ENCODE measurements at places on chromosomes 4 and X.

- no peak for DNase-seq
Observed at GRCh38 chr4:12987284-12987683, 496.9 kb downstream of the RAB28 start.

GRCh38 chr4:39032218-39033085, at the start of gene TMEM156:
Gene TMEM156, minus strand, starts transcription at chr4:39032409. Its CDS starts 96 bp downstream, at chr4:39032313.
- no peak for DNase-seq

- peak; percentile 1 for DNase-seq
Observed at GRCh38 chrX:143854006-143854405, 29.9 kb upstream of the UBE2NL start.

GRCh38 chrX:34978171-34978570, 35.6 kb downstream of the FAM47B start:
- no peak for DNase-seq

- DNase-seq: no peak
Observed at GRCh38 chr4:115121351-115122043, 8.1 kb upstream of the NDST4 start.

GRCh38 chr4:158781963-158782362, 13.1 kb downstream of the FNIP2 start:
- no peak for DNase-seq

GRCh38 chr4:139890816-139891215, 225.2 kb downstream of the MGST2 start:
- DNase-seq: no peak

GRCh38 chr4:57945298-57945697, 835.1 kb upstream of the IGFBP7 start:
- no peak for DNase-seq

DNA sequence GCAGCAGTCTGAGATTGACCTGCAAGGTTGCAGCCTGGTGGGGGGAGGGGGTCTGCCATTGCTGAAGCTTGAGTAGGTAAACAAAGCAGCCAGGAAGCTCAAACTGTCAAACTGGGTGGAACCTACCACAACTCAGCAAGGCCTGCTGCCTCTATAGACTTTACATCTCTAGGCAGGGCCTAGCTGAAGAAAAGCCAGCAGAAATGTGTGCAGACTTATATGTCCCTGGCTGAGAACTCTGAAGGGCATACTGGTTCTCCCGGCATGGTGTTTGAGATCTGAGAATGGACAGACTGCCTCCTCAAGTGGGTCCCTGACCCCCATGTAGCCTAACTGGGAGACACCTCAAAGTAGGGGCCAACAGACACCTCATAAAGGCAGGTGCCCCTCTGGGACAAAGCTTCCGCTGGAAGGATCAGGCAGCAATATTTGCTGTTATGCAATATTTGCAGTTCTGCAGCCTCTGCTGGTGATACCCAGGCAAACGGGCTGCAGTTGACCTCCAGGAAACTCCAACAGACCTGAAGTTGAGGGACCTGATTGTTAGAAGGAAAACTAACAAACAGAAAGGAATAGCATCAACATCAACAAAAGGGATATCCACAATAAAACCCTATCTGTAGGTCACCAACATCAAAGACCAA, 167.6 kb downstream of the GC start:
- no peak for DNase-seq

- DNase-seq: no peak
Observed at GRCh38 chr4:8832113-8832915, 39.3 kb downstream of the HMX1 start.

GRCh38 chr4:36273276-36273675, 8.1 kb upstream of the DTHD1 start:
- no peak for DNase-seq

GRCh38 chrX:73581002-73581628, 18.1 kb downstream of the CHIC1 start:
- no peak for DNase-seq

DNA sequence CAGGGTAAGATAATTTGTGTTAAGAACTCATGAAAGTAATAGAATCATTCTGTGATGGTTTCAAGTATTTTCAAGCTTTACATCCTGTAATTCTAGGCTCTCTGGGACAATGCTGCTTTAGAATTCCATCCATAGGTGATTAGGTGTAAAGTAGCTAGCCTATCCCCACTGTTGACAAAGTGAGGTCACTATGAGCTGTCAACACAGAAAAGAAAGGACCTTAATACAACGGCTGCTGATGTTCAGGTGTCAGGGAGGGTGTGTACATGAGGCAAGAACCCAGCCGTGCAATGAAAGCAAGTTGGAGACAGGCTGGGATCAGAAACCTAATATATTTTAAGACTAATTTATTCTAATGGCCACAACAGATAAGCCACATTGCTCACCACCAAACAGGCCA, 36.8 kb upstream of the SH3RF1 start:
- DNase-seq: no peak

DNA sequence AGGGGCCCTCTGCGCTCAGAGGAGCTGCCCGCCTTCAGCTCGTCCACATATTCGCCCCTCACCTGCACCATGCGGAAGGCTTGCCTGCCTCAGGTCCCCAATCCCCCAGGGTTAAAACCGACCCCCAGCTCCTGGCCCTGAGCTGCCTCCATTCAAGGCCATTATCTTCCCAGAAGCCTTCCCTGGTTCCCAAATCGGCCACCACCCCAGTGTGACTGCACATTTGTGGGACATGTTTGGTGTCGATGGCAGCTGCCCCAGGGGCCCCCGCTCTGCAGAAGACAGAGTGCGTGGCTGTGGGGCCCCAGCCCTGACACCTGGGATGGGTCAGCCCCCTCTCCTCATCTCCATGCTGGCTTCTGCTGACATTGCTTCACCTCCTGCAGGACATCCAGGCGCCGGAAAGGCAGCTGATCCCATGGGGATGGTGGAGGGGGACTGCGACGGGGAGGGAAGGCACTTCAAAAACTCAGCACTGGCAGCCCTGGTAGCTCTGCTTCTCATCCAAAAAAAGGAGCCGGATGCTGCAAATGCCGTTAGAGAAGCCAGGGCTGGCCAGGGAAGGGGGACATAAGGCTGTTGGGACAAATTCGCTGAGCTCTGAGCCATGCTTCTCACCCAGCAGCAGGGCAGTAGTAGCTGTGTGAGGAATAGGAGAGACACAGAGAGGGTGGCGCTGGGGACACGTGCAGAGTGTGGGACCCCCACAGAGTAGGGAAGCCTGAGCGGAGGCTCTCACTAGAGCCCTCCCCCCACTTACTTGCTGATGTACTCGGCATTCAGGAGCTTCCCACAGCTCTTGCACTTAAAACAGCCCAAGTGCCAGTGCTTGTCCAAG, 78.5 kb downstream of the ABLIM2 start:
- no peak for DNase-seq

DNA sequence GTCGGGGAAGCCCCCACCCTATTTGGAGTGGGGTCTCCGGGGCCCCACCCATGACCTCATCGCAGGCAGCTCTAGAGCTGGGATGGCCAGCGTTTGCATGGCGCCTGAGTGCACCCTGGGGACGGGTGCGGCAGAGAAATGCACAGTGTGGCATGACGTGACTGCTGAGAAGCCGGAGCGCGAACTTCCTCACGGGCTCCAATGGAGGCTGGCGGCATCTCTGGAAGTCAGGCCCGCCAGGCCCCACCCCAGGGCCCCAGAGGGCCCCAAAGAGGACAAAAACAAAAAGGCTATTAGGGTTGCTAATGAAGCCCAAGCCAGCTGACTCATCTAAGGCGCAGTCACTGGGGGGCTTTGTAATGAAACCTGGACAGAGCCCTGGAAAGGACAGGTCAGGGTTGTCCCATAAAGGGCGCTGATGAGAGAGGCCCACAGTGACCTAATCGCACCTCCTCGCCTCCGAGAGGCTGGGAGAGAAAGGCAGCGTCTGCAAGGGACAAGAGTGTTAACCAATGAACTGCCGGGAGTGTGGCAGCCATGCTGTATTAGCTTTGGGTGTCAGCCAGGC, 86.0 kb upstream of the C1QTNF7 start:
- no peak for DNase-seq

- no peak for DNase-seq
Observed at GRCh38 chr4:6087669-6088341, 69.6 kb upstream of the C4orf50 start.

DNA sequence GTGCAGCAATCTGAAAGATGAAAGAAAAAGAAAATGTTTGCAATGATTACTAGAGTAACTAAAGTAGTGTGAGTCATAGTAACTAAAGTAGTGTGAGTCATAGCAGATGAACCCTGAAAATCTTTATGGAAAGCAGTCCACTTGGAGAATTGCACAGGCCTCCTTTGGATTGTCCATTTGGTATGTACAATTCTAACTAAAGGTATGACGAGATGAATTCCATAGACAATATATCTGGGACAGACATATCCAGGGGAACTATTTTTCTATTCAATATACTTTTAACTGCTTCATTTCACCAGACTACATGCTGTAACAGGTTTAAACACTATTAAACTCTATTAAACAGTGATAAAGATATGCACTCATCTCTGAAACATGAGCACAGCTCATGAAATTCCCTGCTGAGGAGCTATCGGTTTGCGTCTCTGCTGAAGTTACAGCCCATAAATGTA, 798.7 kb downstream of the PCDH7 start:
- DNase-seq: peak; percentile 21

DNA sequence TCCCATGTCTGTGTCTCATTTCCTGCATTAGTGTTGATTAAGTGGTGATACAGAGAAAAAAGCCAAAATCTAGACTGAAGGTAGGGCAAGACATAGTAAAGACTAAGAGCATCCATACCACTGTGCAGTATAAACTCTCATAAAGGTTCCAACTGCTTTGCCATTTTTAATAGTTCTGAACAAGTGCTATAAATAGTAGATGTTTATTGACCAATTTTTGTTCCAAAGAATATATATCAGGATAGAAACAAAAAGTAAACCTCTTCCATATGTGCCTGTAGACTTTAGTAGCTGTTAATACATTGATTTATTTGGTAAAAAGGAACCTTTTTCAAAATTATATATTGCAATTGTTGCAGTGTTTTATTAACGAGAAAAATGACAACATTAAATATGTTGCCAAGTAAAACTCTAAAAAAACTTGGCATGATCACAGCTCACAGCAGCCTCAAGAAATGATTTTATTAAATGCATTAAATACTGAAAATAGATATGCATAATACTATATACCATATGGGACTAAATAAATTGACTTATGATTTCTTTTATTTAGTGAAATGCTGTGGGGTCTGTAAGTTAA, 22.3 kb upstream of the AASDH start:
- DNase-seq: no peak

- no peak for DNase-seq
Observed at GRCh38 chr4:147236806-147237205, 244.1 kb upstream of the EDNRA start.
